RWPE2 (cell line): ENCODE measurements at places on chromosomes 1 and 21.
A peak's percentile ranks its signal among the peaks of the same experiment; 100 is the strongest.

- no peaks in the 10 kb centered on the region for H3K4me1 ChIP-seq
- no peak overlapping the region for H3K4me3 ChIP-seq
- DNase-seq: no peak
- no peaks in the 10 kb centered on the region for H3K27me3 ChIP-seq
Measured at GRCh38 chr1:96634883-96635282, 86.7 kb upstream of the PTBP2 start.

GRCh38 chr1:25356848-25357247 lies 18.7 kb downstream of the TMEM50A start:
- peaks cover 19% of the 10 kb centered on the region for H3K4me1 ChIP-seq
- no peaks in the 10 kb centered on the region for H3K27me3 ChIP-seq
- no peak for DNase-seq
- no peak overlapping the region for H3K4me3 ChIP-seq
- H3K27ac ChIP-seq: peak overlapping the region; percentile 5
- peaks cover 83% of the 10 kb centered on the region for H3K36me3 ChIP-seq

DNA sequence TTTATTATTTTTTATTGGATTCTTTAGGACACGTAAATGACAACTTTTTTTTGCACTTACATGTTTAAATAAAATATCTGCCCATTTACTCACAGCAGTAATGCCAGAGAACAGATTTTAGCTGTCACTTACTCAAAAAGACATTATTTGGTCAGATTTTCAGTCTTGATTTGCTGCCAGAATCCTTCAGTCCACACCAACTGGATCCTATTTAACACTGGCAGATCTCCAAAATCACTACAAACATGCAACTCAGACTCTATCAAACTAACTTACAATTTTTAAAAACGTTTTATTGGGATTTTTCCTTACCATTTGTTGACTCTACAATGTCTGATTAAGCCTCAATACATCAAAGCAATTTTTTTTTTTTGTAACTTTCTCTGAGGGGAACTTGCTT lies 11.1 kb downstream of the ATP6V1G3 start:
- H3K36me3 ChIP-seq: no peaks in the 10 kb centered on the region
- H3K27ac ChIP-seq: peak overlapping the region; percentile 50
- H3K4me1 ChIP-seq: peaks cover 24% of the 10 kb centered on the region
- H3K4me3 ChIP-seq: no peak overlapping the region
- no peak for DNase-seq
- no peaks in the 10 kb centered on the region for H3K27me3 ChIP-seq

GRCh38 chr1:110492573-110492972 lies 26.4 kb downstream of the KCNA10 start:
- DNase-seq: no peak
- no peak overlapping the region for H3K27ac ChIP-seq
- H3K36me3 ChIP-seq: no peaks in the 10 kb centered on the region
- H3K27me3 ChIP-seq: no peaks in the 10 kb centered on the region
- no peaks in the 10 kb centered on the region for H3K4me1 ChIP-seq

- no peak for DNase-seq
- H3K27ac ChIP-seq: no peak overlapping the region
- no peaks in the 10 kb centered on the region for H3K36me3 ChIP-seq
- no peaks in the 10 kb centered on the region for H3K27me3 ChIP-seq
- H3K4me1 ChIP-seq: peaks cover 12% of the 10 kb centered on the region
- no peak overlapping the region for H3K4me3 ChIP-seq
Measured at GRCh38 chr1:175207971-175208370, 15.4 kb upstream of the KIAA0040 start.

- H3K4me1 ChIP-seq: no peaks in the 10 kb centered on the region
- no peaks in the 10 kb centered on the region for H3K36me3 ChIP-seq
- H3K27me3 ChIP-seq: no peaks in the 10 kb centered on the region
- no peak overlapping the region for H3K4me3 ChIP-seq
- H3K27ac ChIP-seq: no peak overlapping the region
Measured at GRCh38 chr21:37557261-37557950, 190.8 kb downstream of the DYRK1A start.

DNA sequence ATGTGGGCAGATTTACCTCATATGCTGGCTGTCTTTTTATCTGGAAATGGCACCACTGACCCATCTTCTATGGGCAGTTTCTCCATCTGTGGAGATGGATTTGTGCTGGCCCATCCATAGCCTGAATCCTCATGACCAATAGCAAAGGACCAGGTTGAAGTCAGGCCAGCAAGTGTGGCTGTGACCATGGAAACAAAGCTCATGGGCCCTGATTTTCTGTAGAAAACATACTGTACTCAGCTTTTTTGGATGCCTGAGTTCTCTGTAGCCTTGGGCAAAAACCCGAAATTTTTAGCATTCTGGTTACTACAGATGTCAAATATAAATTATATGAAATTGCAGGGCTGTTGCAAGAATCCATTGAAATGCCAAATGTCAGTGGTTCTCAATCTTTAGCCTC lies 155.0 kb downstream of the PLXNA2 start:
- no peaks in the 10 kb centered on the region for H3K4me1 ChIP-seq
- DNase-seq: no peak
- no peak overlapping the region for H3K27ac ChIP-seq
- peaks cover 32% of the 10 kb centered on the region for H3K36me3 ChIP-seq
- no peak overlapping the region for H3K4me3 ChIP-seq

- peaks cover 17% of the 10 kb centered on the region for H3K27me3 ChIP-seq
- no peak overlapping the region for H3K27ac ChIP-seq
- no peaks in the 10 kb centered on the region for H3K4me1 ChIP-seq
- H3K36me3 ChIP-seq: no peaks in the 10 kb centered on the region
Measured at GRCh38 chr1:164320790-164321731, 237.9 kb upstream of the PBX1 start.

GRCh38 chr21:42818328-42818749 lies 61.0 kb downstream of the WDR4 start:
- H3K36me3 ChIP-seq: no peaks in the 10 kb centered on the region
- no peak overlapping the region for H3K4me3 ChIP-seq
- no peak overlapping the region for H3K27ac ChIP-seq

GRCh38 chr1:229803626-229804217 lies 177.7 kb downstream of the URB2 start:
- H3K27ac ChIP-seq: no peak overlapping the region
- no peak for DNase-seq
- H3K36me3 ChIP-seq: no peaks in the 10 kb centered on the region
- H3K4me3 ChIP-seq: no peak overlapping the region
- H3K27me3 ChIP-seq: no peaks in the 10 kb centered on the region

DNA sequence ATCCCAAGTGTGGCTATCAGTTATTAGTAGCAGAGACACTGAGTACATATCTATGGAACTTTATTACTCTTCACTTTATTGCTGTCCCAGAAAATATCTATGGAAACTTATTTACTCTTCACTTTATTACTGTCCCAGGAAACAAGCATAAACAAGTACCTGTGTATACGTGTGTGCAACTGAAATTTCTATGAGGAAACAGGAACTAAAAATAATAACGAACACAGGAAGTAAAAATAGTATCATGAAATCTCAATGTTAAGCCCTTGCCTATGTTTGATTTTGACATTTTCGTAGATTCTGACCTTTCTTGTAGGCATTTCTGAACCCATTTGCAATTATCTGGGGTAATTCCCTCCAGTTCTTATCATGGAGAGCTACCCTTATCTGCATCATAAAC lies 64.9 kb upstream of the KRTAP19-8 start:
- H3K27ac ChIP-seq: no peak overlapping the region
- no peak for DNase-seq
- H3K27me3 ChIP-seq: no peaks in the 10 kb centered on the region

DNA sequence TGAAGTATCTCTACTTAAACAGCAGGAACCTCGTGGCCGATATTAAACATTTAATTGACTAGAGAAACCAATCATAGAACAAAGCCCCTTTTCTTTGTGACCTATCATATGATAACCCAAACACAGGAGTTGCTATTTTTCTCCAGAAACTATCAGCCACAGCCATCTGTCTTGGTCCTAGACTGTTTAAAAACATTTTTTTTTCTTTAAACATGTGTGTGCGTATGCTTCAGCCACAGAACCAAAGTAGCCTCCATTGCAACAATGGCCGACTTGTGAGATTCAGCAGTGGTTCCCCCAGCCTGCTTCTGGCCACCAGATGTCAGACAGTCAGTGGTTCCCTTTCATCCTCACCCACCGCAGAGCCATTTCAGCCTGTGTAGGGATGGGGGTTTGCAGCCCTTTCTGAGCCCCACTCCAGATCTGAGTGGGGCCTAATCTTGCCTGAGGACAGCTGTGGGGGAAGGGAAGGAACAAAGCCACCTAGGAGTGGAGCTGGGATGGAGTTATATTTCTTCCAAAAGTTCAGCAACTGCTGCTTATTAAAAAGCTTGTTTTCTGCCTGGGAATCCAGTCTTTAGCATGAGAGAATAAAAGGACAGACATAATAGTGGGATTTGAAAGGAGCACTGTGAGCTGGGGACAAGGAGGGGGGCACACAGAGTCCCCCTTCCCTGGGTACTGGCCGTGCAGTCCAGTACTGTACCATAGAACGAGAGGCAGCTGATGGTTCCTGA lies 11.7 kb upstream of the IGSF3 start:
- DNase-seq: no peak
- H3K4me1 ChIP-seq: peaks cover 11% of the 10 kb centered on the region

GRCh38 chr1:36763771-36764170 lies 270.5 kb downstream of the GRIK3 start:
- no peak for DNase-seq
- H3K27me3 ChIP-seq: no peaks in the 10 kb centered on the region
- no peak overlapping the region for H3K27ac ChIP-seq
- no peak overlapping the region for H3K4me3 ChIP-seq

GRCh38 chr21:39976800-39977199 lies 109.6 kb downstream of the PCP4 start:
- H3K27ac ChIP-seq: no peak overlapping the region
- H3K4me3 ChIP-seq: no peak overlapping the region
- H3K36me3 ChIP-seq: no peaks in the 10 kb centered on the region
- no peaks in the 10 kb centered on the region for H3K4me1 ChIP-seq

DNA sequence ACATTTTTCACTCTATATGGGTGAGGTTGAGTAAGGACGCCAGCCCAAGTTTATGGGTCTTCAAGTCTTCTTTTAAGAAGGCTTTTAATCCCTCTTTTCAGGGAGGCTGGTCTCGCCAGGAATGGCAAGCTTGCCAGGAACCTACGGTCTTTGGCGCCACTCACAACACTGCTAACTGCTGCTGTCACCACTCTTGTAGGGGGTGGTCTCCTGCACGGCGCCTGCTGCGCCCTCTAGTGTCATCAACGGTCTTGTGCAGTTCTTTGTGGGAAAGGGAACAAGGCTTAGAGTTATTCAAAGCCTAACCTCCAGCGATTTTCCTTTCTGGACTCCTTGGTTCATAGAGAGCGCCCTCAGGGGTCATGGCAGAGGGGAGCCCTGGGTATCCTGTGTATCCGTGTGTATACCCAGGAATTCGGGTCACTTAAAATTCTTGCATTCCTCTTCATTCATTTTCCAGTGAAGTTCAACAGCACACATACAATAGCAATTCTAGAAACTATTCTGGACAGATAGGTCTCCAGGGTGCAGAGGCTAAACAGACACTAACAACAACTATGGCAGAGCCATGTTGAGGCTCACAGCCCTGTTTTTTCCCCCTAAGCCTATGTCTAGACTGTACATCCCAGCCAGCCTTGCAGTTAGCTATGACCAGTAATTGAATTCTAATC lies 392.8 kb upstream of the CAMK1G start:
- no peak overlapping the region for H3K27ac ChIP-seq
- H3K4me1 ChIP-seq: no peaks in the 10 kb centered on the region
- no peaks in the 10 kb centered on the region for H3K36me3 ChIP-seq
- no peaks in the 10 kb centered on the region for H3K27me3 ChIP-seq
- no peak for DNase-seq

- no peak overlapping the region for H3K27ac ChIP-seq
- no peaks in the 10 kb centered on the region for H3K4me1 ChIP-seq
- H3K4me3 ChIP-seq: no peak overlapping the region
- DNase-seq: no peak
Measured at GRCh38 chr1:42150651-42151050, 2.6 kb upstream of the GUCA2B start.

DNA sequence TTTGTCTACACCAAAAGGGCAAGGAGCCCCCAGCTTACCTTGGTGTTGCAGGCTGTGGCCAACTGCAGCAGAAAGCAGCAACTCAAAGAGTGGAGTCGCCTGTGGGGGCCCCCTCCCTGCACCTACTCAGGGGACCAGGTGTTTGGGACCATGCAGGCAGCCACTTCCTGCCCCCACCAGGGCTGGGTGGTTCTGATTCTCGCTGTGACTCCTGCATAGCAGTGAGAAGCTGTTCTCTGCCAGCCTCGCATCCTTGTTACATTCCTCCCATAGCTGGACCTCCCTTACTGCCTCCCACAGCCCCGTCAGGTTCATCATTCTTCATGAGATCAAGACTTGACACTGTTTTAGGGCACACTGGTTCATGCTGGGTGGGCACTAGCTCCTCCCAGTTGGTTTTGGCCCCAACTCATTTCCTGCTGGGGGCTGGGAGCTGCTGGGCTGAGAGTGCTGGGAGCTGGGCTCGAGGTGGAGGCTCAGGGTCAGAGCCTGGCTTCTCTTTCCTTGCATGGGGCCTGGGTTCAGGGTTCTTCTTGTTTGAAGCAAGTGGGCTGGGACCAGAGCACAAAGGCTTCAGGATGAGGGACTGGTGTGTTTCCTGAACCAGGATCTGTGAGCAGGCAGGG lies 146.9 kb upstream of the C1orf174 start:
- no peaks in the 10 kb centered on the region for H3K4me1 ChIP-seq
- no peak overlapping the region for H3K27ac ChIP-seq
- no peaks in the 10 kb centered on the region for H3K27me3 ChIP-seq
- DNase-seq: peak; percentile 29
- no peaks in the 10 kb centered on the region for H3K36me3 ChIP-seq

- H3K4me3 ChIP-seq: no peak overlapping the region
- H3K4me1 ChIP-seq: peaks cover 9% of the 10 kb centered on the region
- H3K27ac ChIP-seq: no peak overlapping the region
Measured at GRCh38 chr1:159993911-159994310, 37.9 kb downstream of the PIGM start.

- peaks cover 96% of the 10 kb centered on the region for H3K36me3 ChIP-seq
- H3K4me1 ChIP-seq: no peaks in the 10 kb centered on the region
- DNase-seq: no peak
- no peak overlapping the region for H3K4me3 ChIP-seq
- H3K27me3 ChIP-seq: no peaks in the 10 kb centered on the region
- no peak overlapping the region for H3K27ac ChIP-seq
Measured at GRCh38 chr1:166859597-166859996, 16.5 kb downstream of the TADA1 start.

- H3K4me3 ChIP-seq: no peak overlapping the region
- H3K27ac ChIP-seq: no peak overlapping the region
- no peaks in the 10 kb centered on the region for H3K27me3 ChIP-seq
- DNase-seq: no peak
- H3K4me1 ChIP-seq: no peaks in the 10 kb centered on the region
Measured at GRCh38 chr1:153212201-153212600, 5.2 kb upstream of the PRR9 start.

GRCh38 chr1:36471830-36472641 lies 7.9 kb upstream of the MRPS15 start:
- H3K27ac ChIP-seq: no peak overlapping the region
- no peaks in the 10 kb centered on the region for H3K36me3 ChIP-seq
- no peaks in the 10 kb centered on the region for H3K27me3 ChIP-seq
- no peaks in the 10 kb centered on the region for H3K4me1 ChIP-seq

- no peak overlapping the region for H3K27ac ChIP-seq
- H3K27me3 ChIP-seq: no peaks in the 10 kb centered on the region
- H3K4me1 ChIP-seq: peaks cover 7% of the 10 kb centered on the region
Measured at GRCh38 chr1:7460807-7461206, 310.3 kb upstream of the VAMP3 start.

- DNase-seq: no peak
- peaks cover 8% of the 10 kb centered on the region for H3K4me1 ChIP-seq
- no peaks in the 10 kb centered on the region for H3K36me3 ChIP-seq
- no peaks in the 10 kb centered on the region for H3K27me3 ChIP-seq
Measured at GRCh38 chr1:28887419-28887834, 26.9 kb upstream of the EPB41 start.

- no peak for DNase-seq
- H3K4me3 ChIP-seq: no peak overlapping the region
- H3K4me1 ChIP-seq: no peaks in the 10 kb centered on the region
- no peak overlapping the region for H3K27ac ChIP-seq
- no peaks in the 10 kb centered on the region for H3K27me3 ChIP-seq
Measured at GRCh38 chr1:35838693-35839245, 31.0 kb downstream of the AGO4 start.
